ACHN (cell line): ENCODE measurements at places on chromosomes 6 and 20.

DNA sequence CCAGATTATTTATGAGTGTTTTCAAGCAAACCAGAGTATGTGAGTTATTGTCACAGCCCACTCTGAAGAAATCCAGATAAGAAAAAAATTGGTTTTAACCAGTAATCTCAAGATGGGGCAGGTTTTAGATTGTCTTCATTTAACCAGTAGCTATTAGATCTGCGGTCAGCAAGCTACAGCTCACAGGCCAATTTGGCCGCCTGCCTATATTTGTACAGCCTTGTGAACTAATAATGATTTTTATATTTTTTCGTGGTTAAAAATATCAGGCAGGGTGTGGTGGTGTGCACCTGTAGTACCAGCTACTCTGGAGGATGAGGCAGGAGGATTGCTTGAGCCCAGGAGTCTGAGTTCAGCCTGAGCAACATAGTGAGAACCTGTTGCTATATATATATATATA, 5.0 kb downstream of the FAM209B start:
- no peak for DNase-seq

DNA sequence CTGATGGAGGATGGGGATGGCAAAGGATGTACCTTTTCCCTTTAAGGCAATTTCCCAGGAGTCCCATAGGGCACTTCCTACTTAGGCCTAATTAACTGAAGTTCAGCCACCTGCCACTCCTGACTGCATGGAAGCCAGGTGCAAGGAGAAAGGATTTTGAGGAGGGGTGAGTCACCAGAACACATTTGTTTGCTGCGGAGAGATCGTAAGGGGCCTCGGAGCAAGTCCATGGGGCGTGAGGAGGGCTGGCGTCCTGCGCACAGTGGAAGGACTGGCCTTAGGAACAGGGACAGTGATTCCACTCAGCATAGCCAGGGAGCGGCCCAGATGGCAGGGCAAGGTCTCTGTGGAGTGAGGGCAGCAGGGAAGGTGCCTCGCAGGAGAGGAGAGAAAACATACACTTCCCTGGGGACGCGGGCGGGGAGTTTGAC, 11.8 kb upstream of the MAP1LC3A start:
- no peak for DNase-seq

DNA sequence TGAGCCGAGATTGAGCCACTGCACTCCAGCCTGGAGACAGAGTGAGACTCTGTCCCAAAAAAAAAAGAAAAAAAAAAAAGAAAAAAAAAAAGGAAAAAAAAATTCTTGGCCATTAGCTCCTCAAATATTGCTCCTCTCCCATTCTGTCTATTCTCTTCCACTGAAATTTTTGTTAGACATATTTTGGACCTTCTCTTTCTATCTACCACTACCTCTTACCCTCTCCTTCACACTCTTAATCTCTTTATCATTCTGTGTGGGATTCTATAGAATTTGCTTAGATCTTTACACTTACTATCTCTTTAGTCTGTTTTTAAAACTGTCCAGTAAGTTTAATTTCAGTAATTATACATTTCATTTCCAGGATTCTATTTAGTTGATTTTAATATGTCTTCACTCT, 85.0 kb downstream of the IRAK1BP1 start:
- DNase-seq, result no peak

DNA sequence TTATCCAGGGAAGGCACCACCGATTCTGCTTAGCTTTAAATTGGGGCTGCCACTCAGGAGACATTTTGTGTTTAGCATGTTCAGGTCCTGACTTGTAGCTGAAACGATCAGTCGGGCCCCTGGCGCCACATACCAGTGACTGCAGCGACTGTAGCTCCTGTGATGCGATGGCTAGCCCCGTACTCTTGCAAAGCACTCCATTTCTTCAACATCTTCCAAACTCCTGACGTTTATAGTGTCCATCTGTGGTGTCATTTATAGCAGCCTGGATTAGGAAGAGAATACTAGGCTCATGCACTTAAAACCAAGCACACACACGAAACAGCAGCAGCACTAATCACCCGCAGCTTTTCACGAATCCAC, 13.0 kb downstream of the POU3F2 start:
- no peak for DNase-seq

GRCh38 chr6:34917626-34918285, 28.7 kb downstream of the ANKS1A start:
- no peak for DNase-seq

GRCh38 chr6:106077881-106078280, 8.3 kb upstream of the PRDM1 start:
- no peak for DNase-seq

GRCh38 chr20:19855416-19855815, 97.4 kb downstream of the RIN2 start:
- DNase-seq, result no peak

- DNase-seq, result peak; percentile 14
Observed at GRCh38 chr6:120056085-120056484, 706.5 kb upstream of the MAN1A1 start.

- no peak for DNase-seq
Observed at GRCh38 chr20:34536798-34537394, 20.7 kb downstream of the DYNLRB1 start.

DNA sequence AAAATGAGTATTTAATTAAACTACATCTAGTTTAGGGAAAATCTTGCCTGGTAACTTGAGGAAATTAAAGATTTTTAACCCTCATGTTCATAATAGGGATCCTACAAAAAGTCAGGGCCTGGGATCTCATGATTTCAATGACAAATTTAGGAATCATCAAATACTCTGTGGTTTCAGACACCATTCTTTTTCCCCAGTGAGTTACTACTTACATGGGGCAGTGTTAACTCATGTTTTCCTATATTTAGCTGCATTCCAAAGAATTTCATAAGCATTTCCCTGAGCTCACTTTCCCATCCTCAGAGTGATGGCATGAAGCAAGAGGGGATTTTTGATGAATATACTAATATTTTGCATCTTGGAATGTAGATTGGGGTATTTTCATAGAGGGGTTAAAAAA, 321.7 kb downstream of the CENPW start:
- DNase-seq, result no peak

DNA sequence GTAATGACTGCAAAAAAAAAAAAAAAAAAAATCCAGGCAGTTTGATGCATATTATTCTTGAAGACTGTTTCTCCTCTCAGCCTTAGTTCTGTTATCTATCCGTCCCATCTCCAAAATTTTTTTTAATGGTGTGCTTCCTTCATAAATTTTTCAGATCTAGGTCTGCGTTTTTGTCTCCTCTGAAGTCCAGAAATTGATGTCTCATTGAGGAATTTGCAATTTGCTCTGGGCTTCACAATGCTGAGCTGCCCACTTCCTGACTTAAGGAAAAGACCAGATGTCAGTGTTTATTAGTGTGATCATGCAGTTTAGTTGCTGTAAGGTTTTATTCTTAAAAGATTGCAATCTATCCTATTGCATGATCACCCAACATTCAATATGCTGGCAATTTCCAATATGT, 297.6 kb downstream of the ZNF217 start:
- DNase-seq, result no peak

GRCh38 chr6:18326001-18326400, 61.1 kb upstream of the RNF144B start:
- no peak for DNase-seq

DNA sequence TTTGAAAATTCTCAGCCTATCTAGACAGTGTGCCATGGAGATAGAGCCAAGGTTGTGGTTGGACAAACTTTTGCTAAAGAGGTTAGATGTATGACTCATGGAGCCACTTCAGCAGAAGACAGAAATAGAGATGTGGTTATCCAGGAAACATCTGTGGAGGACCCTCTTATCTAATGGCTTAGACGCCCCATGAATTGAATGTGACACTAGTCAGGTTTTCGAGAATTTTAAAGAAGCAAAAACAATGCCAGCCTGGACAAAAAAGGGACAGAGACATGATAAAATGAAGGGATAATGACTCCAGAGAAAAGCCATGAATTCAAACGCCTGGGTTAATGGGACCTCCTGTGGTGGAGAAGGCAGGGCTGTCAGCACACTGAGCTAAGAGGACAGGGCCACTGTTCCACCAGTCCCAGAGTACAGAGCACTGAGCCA, 280.5 kb downstream of the CLVS2 start:
- DNase-seq, result no peak
